ENCODE measurements at places on chromosomes 11 and 22. TPM values are rescaled to one million over a fixed set of nuclear protein-coding genes. Genes with fewer than 3 reads are reported as not detected.

DNA sequence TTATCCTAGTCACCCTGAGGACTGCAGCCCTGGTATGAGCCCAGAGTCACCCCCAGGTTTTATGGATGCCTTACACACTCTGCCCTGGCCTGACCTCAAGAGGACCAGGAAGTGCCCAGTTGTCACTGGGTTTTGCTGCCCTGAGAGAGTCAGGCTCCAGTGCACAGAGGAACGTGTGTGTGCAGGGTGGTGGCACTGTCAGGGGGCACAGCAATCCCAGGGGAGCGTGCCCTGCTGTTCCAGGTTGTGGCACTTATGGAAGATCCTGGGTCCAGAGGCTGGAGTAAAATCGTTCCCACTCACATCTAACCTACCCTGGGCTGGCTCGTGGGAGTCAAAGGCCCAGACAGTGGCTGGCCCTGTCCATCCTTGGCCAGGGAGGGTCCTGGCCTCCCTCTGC, 7.6 kb downstream of the APOBEC3A start:
- H3K27me3 ChIP-seq = peaks cover 11% of the 10 kb centered on the region
- no peak overlapping the region for H3K4me3 ChIP-seq
- H3K36me3 ChIP-seq = no peaks in the 10 kb centered on the region
- no peak overlapping the region for H3K27ac ChIP-seq

DNA sequence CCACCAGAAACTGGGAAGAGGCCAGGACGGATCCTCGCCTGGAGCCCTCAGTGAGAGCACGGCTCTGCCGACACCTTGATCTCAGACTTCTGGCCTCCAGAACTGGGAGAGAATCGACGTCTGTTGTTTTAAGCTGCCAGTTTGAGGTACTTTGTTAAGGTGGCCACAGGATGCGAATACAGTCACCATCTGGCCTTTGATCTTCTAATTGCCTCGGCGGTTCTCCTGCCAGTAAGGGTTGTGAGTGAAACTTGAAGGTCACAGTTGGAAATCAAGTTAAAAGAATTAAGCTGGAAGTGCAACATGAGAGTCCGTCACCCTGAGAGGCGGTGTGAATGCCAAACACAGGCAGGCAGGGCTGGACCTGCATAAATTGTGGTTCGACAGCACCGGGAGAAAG, 27.9 kb downstream of the PARVB start:
- H3K27me3 ChIP-seq = no peaks in the 10 kb centered on the region
- no peak overlapping the region for H3K27ac ChIP-seq
- peaks cover 50% of the 10 kb centered on the region for H3K4me1 ChIP-seq
- no peaks in the 10 kb centered on the region for H3K36me3 ChIP-seq
- no peak for DNase-seq
- no peak overlapping the region for H3K4me3 ChIP-seq

- H3K27ac ChIP-seq = no peak overlapping the region
- no peaks in the 10 kb centered on the region for H3K27me3 ChIP-seq
- DNase-seq = no peak
These were observed 81.0 kb upstream of the SLC6A5 start for GRCh38 chr11:20518323-20518834.

HPX gene
- polyA plus RNA-seq = 1.4 TPM

DNA sequence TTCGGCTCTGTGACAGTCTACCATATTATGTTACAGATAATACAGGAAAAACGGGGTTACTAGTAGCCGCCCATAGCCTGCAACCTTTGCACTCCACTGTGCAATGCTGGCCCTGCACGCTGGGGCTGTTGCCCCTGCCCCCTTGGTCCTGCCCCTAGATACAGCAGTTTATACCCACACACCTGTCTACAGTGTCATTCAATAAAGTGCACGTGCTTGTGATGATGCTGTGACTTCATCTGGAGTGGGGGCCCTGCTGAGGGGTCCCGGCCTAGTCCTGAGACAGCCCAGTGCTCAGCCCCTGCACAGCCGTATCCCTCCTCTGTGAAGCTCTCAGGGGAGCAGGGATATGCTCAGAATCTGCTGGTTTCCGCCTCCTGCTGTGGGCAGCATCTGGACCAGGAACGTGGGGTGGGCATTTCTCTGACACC, 1.2 kb downstream of the IFITM1 start:
- no peaks in the 10 kb centered on the region for H3K27me3 ChIP-seq
- H3K4me3 ChIP-seq = peak overlapping the region; percentile 89
- peaks cover 63% of the 10 kb centered on the region for H3K4me1 ChIP-seq
- H3K36me3 ChIP-seq = peaks cover 15% of the 10 kb centered on the region
- peak overlapping the region; percentile 96 for H3K27ac ChIP-seq

- peaks cover 11% of the 10 kb centered on the region for H3K4me1 ChIP-seq
- H3K27me3 ChIP-seq = no peaks in the 10 kb centered on the region
- H3K4me3 ChIP-seq = no peak overlapping the region
- no peaks in the 10 kb centered on the region for H3K36me3 ChIP-seq
- H3K27ac ChIP-seq = no peak overlapping the region
- DNase-seq = no peak
These were observed 5.9 kb upstream of the MRGPRF start for GRCh38 chr11:69018924-69019323.

Measured in spleen (tissue), 13 donors.